NCI-H2171 (cell line): ENCODE measurements at places on chromosomes 16 and 17.

- DNase-seq, result no peak
Measured at GRCh38 chr17:73610331-73610911, 33.8 kb downstream of the SDK2 start.

DNA sequence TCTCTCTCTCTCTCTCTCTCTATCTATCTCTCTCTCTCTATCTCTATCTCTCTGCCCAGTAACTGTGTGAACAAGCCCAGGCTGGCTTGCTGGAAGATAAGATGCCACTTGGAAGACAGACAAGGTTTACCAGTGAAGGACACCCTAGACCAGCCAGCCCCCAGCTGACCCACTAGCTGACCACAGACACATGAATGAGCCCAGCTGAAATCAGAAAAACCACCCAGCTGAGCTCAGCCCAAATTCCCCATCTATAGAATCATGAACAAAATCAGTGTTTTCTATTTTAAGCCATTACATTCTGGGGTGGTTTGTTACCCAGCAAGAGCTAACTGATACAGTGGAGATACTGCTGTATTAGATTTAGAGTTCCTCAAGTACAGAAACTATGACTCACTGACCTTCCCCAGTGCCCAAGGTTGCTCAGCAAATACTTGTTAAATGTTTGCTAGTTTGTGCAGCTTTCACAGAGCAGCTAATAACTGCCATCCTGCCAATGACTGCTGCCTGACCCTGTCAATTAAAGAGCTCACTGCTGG, 18.0 kb downstream of the EMP2 start:
- DNase-seq, result no peak

DNA sequence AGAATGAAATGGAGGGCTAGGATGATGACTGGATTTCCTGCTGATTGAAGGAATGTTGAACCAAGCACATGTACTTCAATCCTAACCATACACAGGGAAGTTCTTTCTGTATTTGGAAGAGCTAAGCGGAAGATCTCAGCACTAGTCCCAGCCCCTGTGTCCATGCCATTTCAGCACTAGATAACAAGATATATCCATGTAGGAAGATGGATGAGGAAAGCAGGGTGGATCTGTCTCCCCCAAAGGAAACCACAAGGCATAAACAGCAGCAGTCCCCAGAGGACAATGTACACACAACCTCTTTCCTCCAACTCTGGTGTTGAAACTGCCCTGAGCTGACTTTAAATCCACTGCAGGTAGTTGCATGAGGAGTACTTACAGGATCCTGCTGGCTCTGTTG, 75.1 kb downstream of the GRIN2A start:
- DNase-seq, result no peak

DNA sequence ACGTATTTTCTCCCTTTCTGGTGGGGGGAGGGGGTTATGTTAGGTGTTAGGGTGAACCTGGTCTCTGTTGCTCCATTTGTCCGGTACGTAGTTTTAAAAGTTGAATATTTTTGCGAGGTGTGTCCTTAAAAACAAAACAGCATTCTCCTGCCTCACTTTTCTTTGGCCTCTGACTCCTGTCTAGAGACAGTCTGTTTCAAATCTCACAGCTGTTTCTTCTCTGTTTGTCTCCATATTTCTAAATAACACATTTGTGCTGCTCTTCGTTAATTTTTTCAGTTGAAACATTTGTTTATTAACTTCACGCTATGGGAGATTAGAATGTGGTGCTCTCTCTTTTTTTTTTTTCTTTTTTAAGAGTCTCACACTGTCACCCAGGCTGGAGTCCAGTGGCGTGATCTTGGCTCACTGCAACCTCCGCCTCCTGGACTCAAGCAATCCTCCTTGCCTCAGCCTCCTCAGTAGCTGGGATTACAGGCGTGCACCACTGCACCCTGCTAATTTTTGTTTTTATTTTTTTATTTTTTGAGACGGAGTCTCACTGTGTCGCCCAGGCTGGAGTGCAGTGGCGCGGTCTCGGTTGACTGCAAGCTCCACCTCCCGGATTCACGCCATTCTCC, 31.7 kb downstream of the RPA1 start:
- no peak for DNase-seq

GRCh38 chr16:57013229-57013628, 23.9 kb downstream of the NLRC5 start:
- DNase-seq, result no peak

GRCh38 chr16:9256196-9256595, 164.8 kb downstream of the HAPSTR1 start:
- no peak for DNase-seq

DNA sequence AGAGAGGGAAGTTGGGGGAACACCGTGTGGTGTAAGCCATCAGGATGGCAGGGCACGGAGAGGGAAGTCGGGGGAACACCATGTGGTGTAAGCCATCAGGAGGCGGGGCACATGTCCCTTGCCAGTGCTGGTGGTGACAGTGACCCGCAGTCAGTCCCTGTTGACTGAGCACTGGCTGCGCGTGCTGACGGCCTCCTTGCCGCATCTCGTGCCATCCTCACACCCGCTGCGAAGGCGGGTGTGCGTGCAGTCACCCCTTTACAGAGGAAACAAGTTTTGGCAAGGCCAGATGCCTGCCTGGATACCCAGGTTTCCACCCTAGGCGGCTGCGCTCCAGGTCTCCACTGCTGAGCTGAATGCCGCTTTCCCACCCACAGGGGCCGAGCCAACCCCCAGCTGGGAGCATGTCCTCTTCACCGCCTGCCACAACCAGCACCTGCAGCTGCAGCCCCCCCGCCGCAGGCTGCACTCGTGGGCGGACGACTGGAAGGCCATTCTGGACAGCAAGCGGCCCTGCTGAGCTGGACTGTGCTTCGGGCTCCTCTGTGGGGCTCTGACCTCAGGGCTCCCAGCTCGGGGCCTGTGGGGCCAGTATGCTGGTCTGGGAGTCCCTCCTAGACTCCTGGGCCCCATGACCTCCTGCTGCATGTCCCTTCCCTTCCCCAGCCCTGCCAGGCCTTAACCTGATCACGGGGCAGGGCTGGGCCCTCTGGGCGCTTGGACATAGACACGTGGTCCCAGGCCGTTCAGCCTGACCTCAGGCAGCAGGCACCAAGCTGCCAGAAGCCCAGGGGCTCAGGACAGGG, 43.5 kb downstream of the NT5M start:
- no peak for DNase-seq

DNA sequence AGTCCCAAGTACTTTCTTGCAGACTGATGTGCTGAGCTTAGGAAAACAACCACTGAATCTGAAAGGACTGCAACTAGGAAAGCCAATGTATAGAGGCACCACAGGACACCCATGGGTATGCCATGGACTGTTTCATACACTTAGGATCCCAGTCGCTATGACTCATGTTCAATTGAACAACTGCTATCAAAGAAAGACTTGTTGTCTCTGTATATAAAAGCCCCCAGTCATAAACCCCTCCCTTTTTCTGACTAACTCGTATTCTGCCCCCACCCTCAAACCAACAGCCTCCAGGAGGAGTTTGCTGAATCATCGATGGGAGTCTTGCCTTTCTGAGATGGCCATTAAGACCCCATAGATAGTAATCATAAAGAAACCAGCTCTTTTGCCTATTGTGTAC, 205.4 kb downstream of the ANKFN1 start:
- no peak for DNase-seq

DNA sequence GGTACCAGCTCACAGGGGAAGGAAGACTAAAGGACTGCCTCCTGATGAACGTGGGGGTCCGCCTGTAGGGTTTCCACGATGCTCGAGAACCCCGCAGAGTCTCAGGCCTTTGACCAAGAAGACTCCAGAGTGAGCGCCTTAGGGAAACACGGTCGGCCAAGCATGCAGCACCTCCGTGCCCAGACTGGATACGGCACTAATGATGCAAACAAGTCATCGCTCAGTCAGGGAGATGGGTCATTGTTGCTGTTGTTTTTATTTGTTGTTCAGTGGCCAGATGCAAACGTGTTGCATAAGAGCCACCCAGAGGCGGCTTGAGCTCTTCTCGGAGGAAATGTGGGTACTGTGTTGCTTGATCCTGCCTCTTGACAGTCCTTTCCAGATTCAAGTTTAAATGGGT, 19.3 kb upstream of the RBFOX3 start:
- DNase-seq, result no peak

DNA sequence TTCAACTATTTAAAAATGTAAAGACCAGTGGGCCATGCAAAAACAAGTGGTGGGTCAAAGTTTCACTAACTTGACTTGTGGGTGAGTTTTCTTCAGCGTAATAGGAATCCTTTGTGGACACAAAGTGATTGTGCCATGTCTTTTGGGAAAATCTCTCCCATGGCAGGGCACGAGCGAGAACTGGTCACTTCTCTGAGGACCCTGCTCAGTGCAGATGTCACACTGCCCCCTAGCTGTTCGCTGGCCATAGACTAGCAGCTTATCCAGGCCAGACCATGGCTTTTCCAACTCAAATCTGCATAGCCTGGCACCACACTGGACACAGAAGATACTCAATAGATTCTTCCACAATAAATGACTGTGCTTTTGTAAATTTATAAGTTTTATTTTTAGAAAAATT, 306.0 kb upstream of the CCL2 start:
- DNase-seq, result no peak

GRCh38 chr17:74182041-74182723, 21.3 kb upstream of the RPL38 start:
- no peak for DNase-seq

DNA sequence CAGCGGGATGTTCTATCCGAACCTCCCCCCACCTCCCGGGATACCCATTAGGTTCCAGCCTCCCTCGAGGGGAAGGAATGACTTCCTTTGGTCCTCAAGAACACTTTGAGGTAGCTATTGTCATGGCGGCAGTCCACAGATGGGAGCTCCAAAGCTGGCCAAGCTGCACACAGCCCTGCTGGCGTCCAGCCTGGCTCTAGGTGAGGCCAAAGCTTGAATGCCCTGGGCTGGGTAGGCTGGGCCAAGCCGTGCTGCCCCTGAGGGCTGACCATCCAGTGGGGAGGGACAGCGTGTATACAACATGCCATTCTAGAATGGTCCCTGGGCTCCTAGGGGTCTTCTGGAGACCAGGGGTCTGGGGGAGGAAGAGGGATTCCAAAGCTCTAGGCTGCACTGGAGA, 43.5 kb downstream of the PEMT start:
- no peak for DNase-seq

DNA sequence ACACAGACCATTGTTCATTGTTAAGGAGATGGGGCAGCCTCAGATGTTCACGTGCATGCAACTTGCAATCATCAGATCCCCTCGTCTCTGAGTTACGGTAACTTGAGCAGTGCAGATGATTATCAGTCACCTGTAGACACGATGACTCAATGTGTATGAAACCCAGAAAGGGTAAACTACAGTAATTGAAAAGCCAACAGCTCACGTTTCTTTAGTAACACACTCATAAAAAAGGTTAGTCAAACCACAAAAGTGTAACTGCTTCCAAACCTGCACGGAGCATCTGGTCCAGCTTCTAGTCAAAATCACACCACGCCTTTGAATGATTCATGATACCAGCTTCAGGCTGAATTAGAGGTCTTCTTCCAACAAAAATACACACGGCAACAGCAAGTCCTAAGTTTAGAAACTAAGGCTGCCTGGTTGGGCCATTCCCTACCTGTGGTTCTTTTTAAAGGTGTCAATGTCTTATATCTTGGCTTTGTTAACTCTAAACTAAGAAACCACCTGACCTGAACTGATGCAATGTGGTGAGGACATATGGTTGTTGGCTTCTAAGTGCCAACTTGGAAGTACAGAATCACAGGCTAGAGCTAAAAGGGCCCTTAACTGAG, 32.3 kb downstream of the GRB7 start:
- peak; percentile 83 for DNase-seq

GRCh38 chr17:647324-648197, 67.1 kb downstream of the VPS53 start:
- DNase-seq, result no peak
